ENCODE measurements at places on chromosomes 1 and 21. TPM values are rescaled to one million over a fixed set of nuclear protein-coding genes. Genes with fewer than 3 reads are reported as not detected.

DNA sequence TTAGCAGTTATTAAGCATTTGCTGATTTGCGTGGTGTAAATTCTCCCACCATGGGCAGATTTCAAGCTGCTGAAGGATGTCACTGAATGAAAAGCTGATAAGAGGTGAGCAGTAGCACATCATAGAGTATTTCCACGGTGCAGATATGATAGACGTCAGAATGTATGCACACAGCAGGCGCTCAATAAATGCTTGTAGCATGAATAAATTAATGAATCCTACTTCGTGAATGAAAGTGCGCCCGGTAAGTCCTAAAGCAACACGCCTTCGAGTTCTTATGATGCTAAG lies 510 bp upstream of the UBIAD1 start:
- H3K4me3 ChIP-seq: peak overlapping the region; percentile 71
- H3K36me3 ChIP-seq: peaks cover 15% of the 10 kb centered on the region
- peaks cover 26% of the 10 kb centered on the region for H3K4me1 ChIP-seq
- H3K27me3 ChIP-seq: no peaks in the 10 kb centered on the region

Gene SYT14
- not detected for total RNA-seq

Gene HES3
- not detected for total RNA-seq

Gene PADI4
- 4.3 TPM for total RNA-seq

Gene KRTAP19-3
- not detected for total RNA-seq
